Sigmoid colon (tissue), 7 donors: ENCODE measurements at places on chromosomes 11 and 22. TPM values are rescaled to one million over a fixed set of nuclear protein-coding genes. Genes with fewer than 3 reads are reported as not detected.

SCN4B gene
- total RNA-seq, result 1.5 TPM

POGLUT3 gene
- 28.5 TPM for total RNA-seq

DGCR6 gene
- total RNA-seq, result 1.2 TPM

GAB4 gene
- 3.2 TPM for total RNA-seq

CD3E gene
- 0.28 TPM for total RNA-seq

CREB3L1 gene
- 7.2 TPM for total RNA-seq

NXPE4 gene
- total RNA-seq, result 0.36 TPM

SMIM38 gene
- 1.8 TPM for total RNA-seq

RNASEH2C gene
- total RNA-seq, result 168 TPM

GRAP2 gene
- total RNA-seq, result 0.68 TPM

OR51B5 gene
- 1.3 TPM for total RNA-seq

JRKL gene
- total RNA-seq, result 6.9 TPM

OR51B4 gene
- not detected for total RNA-seq

MMP13 gene
- total RNA-seq, result not detected

APOL5 gene
- total RNA-seq, result not detected

SYT12 gene
- not detected for total RNA-seq
